Suprapubic skin (tissue), 4 donors: ENCODE measurements at places on chromosomes 13 and 19.
A peak's percentile ranks its signal among the peaks of the same experiment; 100 is the strongest.

DNA sequence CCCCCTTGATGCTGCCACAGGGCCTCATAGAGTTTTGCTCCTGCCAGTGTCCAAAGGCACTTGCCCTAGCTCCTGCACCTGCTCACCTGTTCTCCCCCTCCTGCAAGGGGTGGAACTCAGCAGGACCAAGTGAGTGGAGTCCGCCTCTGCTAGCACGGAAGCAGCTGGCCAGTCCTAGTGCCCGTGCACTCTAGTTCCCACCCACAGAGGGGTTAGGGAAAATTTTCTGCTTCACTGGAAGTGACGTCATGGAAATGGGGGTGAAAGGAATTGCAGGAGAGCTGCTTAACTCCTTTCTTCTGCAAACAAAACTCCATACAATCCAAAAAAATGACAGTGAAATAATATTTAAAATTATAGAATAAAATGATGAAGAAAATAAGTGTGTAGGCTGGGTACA lies 609.7 kb upstream of the SLITRK1 start:
- no peak overlapping the region for H3K4me3 ChIP-seq
- H3K4me1 ChIP-seq = no peaks in the 10 kb centered on the region
- H3K27ac ChIP-seq = no peak overlapping the region
- DNase-seq = no peak
- no peaks in the 10 kb centered on the region for H3K27me3 ChIP-seq

DNA sequence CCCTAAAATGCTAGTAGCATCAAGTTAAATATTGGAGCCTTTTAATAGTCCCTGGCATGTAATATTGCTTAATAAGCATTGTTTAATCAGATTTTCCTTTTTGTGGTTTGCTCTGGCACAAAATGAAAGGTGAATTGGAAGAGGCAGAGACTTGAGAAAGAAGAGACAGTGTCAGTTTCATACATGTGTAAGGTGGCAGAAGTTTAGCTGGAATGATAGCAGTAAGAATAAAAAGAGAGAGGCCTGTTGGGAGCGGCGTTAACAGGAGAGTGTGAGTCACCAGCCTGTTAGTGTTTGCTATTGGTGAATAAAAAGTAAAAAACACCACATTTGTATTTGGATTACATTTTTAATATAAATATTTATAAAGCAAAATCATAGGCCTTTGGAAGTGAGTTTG lies 145.3 kb downstream of the PDS5B start:
- peak overlapping the region; percentile 59 for H3K27ac ChIP-seq
- H3K36me3 ChIP-seq = no peaks in the 10 kb centered on the region
- H3K27me3 ChIP-seq = no peaks in the 10 kb centered on the region
- H3K4me3 ChIP-seq = no peak overlapping the region
- DNase-seq = no peak

DNA sequence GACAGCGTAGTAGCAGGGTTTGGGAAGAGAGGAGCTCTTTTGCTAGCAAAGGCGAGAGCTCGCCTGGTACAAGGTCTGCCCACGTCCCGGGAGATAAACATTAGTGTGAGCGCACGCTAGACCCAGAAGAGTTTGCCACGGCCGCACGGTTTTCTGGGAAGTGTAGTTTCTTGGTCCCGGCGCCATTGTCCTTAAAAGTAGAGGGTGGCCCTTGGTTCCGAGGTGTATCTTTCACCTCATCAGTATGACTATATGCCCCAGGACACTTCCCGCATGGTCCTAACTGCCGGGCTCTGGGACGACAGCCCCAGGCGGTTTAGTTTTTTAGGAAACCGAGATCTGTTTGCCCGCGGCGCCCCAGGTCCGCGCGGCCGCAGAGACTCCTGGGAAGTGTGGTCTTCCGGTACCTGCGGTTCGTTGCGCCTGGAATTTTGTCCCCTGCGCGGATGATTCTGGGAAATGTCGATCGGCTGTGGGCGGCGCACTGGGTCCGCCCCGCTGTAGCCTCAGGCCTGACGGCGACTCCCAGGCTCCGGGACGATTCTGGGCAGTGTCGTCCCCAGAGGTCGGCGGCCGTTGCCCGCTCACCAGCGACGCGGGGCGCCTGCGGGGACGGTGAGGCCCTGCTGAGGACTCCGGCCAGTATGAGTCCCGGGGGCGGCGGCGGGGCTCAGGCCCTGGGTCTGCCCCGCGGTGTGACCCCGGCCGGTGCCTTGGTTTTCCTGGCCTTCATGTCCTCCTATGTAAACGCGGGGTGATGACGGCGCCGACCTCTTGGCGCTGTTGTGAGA lies at the start of gene ZNF181:
Gene ZNF181, plus strand, starts transcription at position 498 of the 791 bp plus-strand sequence. CDS start 795 bp downstream, outside the sequence.
- peak within 1 kb of the TSS; percentile 99 for H3K27ac ChIP-seq
- H3K4me3 ChIP-seq = peak within 1 kb of the TSS; percentile 92
- peaks cover 19% of the 10 kb centered on the region for H3K4me1 ChIP-seq
- peaks cover 26% of the 10 kb centered on the region for H3K36me3 ChIP-seq
- no peaks in the 10 kb centered on the region for H3K27me3 ChIP-seq

DNA sequence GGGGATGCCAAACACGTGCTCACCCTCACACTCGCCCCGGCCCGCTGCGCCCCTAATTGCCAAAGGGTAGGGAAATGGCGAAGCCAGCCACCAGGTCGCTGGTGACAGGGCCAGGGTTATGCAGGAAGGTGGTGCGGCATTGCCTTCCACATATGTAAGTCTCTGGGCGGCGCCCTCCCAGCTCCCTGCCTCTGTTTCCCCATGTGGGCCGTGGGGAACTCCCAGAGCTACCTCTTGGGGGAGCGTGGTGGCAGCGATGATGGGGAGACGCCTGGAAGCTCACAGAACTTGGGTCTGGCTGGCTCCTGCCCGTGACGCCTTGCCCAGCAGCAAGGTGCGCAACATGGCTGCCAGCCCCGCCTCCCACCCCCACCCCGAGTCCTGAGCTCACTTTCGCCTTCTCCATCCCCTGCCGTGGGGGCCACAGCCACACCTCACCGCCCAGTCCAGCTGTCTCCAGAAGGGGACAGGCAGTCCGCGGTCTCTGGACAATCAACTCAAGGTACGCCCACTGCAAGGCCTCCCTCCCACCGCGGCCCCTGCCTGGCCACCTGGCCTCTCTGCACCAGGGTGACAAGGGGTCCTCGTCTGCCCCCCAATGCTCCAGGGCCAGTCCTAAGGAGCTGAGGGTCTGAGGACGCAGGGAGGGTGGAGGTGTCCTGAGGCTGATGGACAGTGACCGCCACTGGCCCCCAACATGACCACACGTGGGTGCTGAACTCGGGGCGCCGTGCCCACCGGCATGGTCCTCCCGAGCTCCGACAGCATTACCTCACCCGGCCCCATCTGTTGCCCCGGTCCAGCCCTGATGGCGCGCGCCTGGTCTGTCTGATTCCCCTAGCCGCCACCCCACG lies 6.6 kb downstream of the C19orf25 start:
- no peak for DNase-seq
- no peak overlapping the region for H3K27ac ChIP-seq
- H3K4me1 ChIP-seq = peaks cover 61% of the 10 kb centered on the region
- peaks cover 9% of the 10 kb centered on the region for H3K36me3 ChIP-seq
- no peak overlapping the region for H3K4me3 ChIP-seq
- H3K27me3 ChIP-seq = peaks cover 66% of the 10 kb centered on the region

- H3K4me3 ChIP-seq = no peak overlapping the region
- no peaks in the 10 kb centered on the region for H3K4me1 ChIP-seq
- no peaks in the 10 kb centered on the region for H3K27me3 ChIP-seq
- H3K27ac ChIP-seq = no peak overlapping the region
Measured at GRCh38 chr13:97492257-97492656, 58.3 kb downstream of the RAP2A start.

- no peak for DNase-seq
- no peaks in the 10 kb centered on the region for H3K36me3 ChIP-seq
- H3K27ac ChIP-seq = no peak overlapping the region
- no peak overlapping the region for H3K4me3 ChIP-seq
- no peaks in the 10 kb centered on the region for H3K27me3 ChIP-seq
Measured at GRCh38 chr13:108409730-108410129, 140.2 kb downstream of the TNFSF13B start.

- no peak overlapping the region for H3K27ac ChIP-seq
- no peaks in the 10 kb centered on the region for H3K36me3 ChIP-seq
- H3K4me1 ChIP-seq = no peaks in the 10 kb centered on the region
- no peak overlapping the region for H3K4me3 ChIP-seq
Measured at GRCh38 chr19:34512254-34512822, 30.8 kb downstream of the WTIP start.

GRCh38 chr13:35990196-35990595 lies 141.0 kb downstream of the DCLK1 start:
- H3K4me3 ChIP-seq = no peak overlapping the region
- H3K4me1 ChIP-seq = peaks cover 11% of the 10 kb centered on the region
- H3K36me3 ChIP-seq = no peaks in the 10 kb centered on the region

DNA sequence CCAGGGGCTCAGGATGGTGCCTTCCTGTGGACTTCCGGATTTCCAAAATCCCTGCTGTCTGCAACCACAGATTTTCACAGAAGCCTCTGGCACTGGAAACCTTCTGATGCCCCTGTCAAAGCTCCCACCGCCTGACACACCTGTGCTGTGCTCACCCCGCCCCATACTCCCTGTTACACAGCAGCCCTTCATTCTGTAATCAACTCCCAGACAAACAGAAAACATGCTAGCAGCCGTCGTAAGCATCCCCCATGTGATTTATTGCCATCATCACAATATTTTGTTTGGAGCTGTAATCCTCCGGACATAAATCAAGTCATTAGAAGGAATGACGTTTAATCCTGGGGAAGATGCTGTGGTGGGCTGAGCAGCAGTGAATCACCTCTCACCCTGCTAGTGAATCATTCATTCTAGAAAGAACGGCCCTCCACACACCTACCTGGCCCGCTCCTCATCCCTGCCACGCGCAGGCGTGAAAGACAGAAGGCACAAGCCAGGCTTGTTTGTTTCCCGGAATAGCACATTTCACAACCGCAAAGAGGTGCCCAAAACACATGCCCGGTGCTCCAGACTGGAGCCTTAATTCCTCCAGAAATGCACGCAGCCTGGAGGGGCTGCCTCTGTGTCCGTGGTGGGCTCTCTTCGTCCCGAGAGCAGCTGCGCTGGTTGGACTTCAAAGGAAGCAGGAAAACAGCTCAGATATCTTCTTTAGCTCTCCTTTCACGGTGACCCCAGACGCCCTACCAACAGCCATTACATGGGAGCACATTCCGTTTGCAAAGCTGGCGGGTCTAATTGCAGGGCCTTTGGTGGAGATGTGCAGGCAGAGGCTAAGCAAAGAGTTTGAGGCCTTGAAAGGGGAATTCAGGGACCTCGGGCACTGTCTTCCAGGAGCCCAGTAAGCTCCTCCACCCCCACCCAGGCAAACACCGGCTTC lies 41.3 kb upstream of the KCTD15 start:
- H3K27ac ChIP-seq = no peak overlapping the region
- H3K4me3 ChIP-seq = no peak overlapping the region
- no peak for DNase-seq
- peaks cover 16% of the 10 kb centered on the region for H3K27me3 ChIP-seq
- H3K4me1 ChIP-seq = no peaks in the 10 kb centered on the region

- peaks cover 10% of the 10 kb centered on the region for H3K27me3 ChIP-seq
- H3K27ac ChIP-seq = no peak overlapping the region
- H3K4me3 ChIP-seq = no peak overlapping the region
- peaks cover 17% of the 10 kb centered on the region for H3K4me1 ChIP-seq
Measured at GRCh38 chr19:7885818-7886217, 2.5 kb upstream of the LRRC8E start.

GRCh38 chr19:18644196-18645034 lies 7.6 kb downstream of the KLHL26 start:
- peaks cover 27% of the 10 kb centered on the region for H3K4me1 ChIP-seq

DNA sequence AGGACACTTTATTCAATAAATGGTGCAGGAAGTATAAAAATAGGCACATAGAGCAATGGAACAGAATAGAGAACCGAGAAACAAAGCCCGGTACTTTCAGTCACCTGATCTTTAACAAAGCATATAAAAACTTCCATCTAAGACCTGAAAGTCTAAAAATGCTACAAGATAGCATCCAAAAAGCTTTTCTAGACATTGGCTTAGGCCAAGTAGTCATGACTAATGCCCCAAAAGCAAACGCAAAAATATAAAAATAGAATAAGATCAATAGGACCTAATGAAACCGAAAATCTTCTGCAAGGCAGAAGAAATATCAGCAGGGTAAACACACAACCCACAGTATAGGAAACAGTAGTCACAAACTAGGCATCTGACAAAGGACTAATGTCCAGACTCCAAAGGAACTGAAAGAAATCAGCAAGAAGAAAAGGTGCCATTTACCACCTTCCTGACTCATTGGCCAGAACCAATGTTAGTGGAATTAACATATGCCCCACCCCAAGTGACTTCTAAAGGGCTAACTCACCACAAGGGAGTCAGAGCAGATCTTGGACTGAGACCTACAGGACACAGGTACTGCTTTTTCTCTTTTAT lies 40.8 kb upstream of the CEACAM21 start:
- H3K4me1 ChIP-seq = peaks cover 27% of the 10 kb centered on the region
- peaks cover 16% of the 10 kb centered on the region for H3K27me3 ChIP-seq
- no peak overlapping the region for H3K27ac ChIP-seq
- H3K36me3 ChIP-seq = no peaks in the 10 kb centered on the region
- H3K4me3 ChIP-seq = no peak overlapping the region

- H3K36me3 ChIP-seq = no peaks in the 10 kb centered on the region
- no peaks in the 10 kb centered on the region for H3K27me3 ChIP-seq
- no peak overlapping the region for H3K27ac ChIP-seq
- no peak for DNase-seq
- no peak overlapping the region for H3K4me3 ChIP-seq
Measured at GRCh38 chr13:40315416-40316064, 350.9 kb downstream of the FOXO1 start.
